ENCODE measurements at places on chromosomes 5 and 9. TPM values are rescaled to one million over a fixed set of nuclear protein-coding genes. Genes with fewer than 3 reads are reported as not detected.

GRCh38 chr5:96733771-96734500 is 71.8 kb downstream of the CAST start:
- DNase-seq, result no peak

- DNase-seq, result no peak
Observed at GRCh38 chr9:117182046-117182445, 232.8 kb downstream of the ASTN2 start.

- peak; percentile 58 for DNase-seq
Observed at GRCh38 chr9:132651259-132651658, 18.5 kb downstream of the DDX31 start.

DNA sequence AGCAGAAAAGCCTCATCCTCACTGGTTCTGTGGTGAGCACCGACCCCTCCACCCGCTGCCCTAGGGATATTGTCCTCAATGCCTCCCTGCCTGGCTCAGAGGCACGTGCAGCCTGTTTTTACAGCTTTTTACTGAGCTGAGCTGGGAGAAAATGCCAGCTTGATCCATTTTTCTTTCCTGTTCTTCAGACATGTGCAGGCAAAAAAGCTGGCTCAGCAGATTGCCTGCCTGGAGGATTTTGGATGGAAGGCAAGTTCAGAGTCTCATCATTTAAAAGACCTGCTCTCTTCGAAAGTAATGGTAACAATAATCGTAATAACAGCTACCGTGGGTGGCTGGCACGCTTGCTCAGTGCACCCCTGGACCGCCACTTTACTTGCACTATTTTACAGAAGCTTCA is 135.0 kb upstream of the SMIM23 start:
- DNase-seq, result no peak

DNA sequence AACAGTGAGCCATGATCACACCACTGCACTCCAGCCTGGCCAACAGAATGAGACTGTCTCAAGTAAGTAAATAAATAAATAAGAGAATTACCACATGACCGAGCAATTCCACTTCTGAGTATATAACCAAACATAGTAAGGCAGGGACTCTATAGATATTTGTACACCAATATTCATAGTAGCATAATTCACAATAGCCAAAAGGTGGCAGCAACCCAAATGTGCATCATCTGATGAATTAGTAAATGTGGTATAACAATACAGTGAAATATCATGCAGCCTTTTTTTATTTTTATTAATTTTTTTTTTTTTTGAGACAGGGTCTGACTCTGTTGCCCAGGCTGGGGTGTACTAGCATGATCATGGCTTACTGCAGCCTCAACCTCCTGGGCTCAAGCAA is 33.1 kb downstream of the ALDH7A1 start:
- DNase-seq, result no peak

ESM1 gene
- total RNA-seq, result under 0.01 TPM

Data from hematopoietic multipotent progenitor cell (in vitro differentiated cells).